Left kidney (tissue), 8 donors: ENCODE measurements at places on chromosomes 6 and 20. TPM values are rescaled to one million over a fixed set of nuclear protein-coding genes. Genes with fewer than 3 reads are reported as not detected.
A peak's percentile ranks its signal among the peaks of the same experiment; 100 is the strongest.

The IL17F gene
- polyA plus RNA-seq: 0.40 TPM

The TRIM10 gene
- polyA plus RNA-seq: 0.27 TPM

The PRIM2 gene
- 23.0 TPM for polyA plus RNA-seq

The ESR1 gene
- 2.1 TPM for polyA plus RNA-seq

The ECT2L gene
- polyA plus RNA-seq: 0.55 TPM

The CYP21A2 gene
- 0.55 TPM for polyA plus RNA-seq

The SSTR4 gene
- not detected for polyA plus RNA-seq

The PRRT1 gene
- polyA plus RNA-seq: 2.7 TPM

The PPP1R14C gene
- 21.6 TPM for polyA plus RNA-seq

The PNPLA1 gene
- polyA plus RNA-seq: 2.5 TPM

The SYNDIG1 gene
- polyA plus RNA-seq: 6.5 TPM

The TCP11 gene
- 1.9 TPM for polyA plus RNA-seq

The PLN gene
- polyA plus RNA-seq: 4.8 TPM

The PSMF1 gene
- 111 TPM for polyA plus RNA-seq

The TIAM2 gene
- polyA plus RNA-seq: 24.0 TPM

The ADGB gene
- polyA plus RNA-seq: 0.62 TPM

The CCN5 gene
- 0.28 TPM for polyA plus RNA-seq

The GJA10 gene
- not detected for polyA plus RNA-seq

The HTR1E gene
- 0.55 TPM for polyA plus RNA-seq

The MAFB gene
- polyA plus RNA-seq: 97.5 TPM

DNA sequence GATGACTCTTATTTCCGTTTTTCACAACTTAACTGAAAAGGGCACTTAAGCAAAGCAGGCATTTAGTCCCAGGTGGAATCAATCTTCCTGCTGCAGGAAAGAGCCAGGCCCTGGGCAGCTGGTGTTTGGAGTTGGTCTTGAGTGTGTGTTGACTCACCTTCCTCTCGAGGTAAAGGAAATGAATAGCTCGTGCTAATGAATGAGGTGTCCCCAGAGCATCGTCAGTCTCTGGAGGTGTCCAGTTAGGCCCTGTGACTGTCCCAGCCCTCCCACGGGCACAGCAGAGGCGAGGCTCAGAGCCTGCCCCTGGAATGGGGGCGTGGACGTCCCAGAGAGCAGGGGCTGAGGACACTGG, 277.7 kb downstream of the NRN1 start:
- DNase-seq: no peak

- DNase-seq: no peak
Observed at GRCh38 chr6:135673501-135674309, 176.2 kb upstream of the AHI1 start.

DNA sequence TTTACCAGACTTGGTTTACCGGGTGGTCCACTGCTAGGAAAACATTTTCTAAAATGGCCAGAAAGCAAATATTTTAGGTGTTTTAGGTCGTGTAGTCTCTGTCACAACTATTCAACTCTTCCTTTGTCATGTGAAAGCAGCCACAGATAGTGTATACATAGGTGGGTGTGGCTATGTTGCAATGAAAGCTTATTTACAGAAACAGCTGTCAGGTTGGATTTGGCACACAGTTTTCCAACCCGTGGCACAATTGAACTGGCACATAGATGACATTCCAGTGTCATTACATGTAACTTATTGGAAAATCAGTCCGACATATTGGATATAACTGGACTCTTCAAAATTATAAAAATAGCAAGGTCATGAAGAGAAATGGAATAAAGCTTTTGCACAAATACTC, 68.9 kb upstream of the KCNQ5 start:
- no peak for DNase-seq

- DNase-seq: no peak
Observed at GRCh38 chr6:115618256-115618655, 442.4 kb downstream of the FRK start.

- peak; percentile 30 for DNase-seq
Observed at GRCh38 chr20:44083220-44083933, 103.6 kb downstream of the JPH2 start.

DNA sequence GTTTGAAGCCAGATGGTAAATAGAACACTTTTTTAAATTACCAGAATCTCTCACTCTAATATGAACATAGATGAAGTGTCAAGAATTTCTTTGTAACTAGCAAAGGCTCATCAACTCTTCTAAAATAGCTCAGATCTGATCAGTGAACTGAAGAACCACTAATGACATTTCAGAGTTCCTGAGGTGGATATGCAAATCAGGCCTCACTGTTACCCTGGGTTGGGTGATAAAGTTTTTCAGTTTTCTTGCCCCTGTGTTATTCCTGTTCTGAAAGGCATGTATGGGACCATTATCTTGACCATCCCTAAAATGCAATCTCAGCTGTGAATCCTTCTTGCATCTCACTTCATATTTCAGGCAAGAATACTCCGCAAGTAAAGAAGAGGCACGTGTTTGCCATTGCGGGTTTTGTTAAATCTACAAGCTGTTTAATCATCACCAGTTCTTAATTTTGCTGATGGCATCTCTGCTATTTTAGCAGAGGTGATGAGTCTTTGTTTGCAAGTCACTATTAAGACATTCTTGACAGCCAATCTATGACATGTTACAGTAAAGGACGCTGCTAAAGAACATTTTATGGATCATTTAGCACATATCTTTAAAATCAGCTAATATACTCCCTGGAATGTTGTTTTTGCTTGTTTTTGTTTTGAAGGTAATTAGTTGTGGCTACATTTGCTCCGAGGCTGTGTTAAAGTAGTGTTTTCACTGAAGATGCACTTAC, 47.9 kb downstream of the KHDC1L start:
- no peak for DNase-seq

DNA sequence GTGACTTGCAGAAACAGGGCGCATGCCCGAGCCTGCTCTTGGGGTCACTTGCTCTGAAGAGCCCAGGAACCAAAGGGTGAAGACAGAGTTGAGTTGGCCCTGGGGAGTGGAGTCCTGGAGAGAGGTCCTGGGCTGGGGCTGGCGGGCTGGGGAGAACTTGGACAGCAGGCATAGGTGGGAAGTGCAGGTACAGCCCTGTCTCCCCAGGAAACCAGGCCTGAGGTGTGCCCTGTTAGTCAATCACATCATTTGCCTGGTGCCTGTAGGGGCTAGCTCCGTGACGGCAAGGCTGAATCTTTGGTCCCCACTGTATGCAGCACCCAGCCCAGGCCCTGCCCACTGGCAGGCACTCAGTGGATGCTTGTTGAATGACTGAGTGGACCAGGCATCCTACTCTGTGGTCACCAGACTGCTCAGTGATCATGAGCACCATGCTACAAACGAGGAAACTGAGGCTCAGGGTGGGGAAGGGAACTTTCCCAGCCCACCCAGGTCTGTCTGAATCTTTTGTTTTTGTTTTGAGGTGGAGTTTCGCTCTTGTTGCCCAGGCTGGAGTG, 15.6 kb upstream of the NOL4L start:
- DNase-seq: no peak

DNA sequence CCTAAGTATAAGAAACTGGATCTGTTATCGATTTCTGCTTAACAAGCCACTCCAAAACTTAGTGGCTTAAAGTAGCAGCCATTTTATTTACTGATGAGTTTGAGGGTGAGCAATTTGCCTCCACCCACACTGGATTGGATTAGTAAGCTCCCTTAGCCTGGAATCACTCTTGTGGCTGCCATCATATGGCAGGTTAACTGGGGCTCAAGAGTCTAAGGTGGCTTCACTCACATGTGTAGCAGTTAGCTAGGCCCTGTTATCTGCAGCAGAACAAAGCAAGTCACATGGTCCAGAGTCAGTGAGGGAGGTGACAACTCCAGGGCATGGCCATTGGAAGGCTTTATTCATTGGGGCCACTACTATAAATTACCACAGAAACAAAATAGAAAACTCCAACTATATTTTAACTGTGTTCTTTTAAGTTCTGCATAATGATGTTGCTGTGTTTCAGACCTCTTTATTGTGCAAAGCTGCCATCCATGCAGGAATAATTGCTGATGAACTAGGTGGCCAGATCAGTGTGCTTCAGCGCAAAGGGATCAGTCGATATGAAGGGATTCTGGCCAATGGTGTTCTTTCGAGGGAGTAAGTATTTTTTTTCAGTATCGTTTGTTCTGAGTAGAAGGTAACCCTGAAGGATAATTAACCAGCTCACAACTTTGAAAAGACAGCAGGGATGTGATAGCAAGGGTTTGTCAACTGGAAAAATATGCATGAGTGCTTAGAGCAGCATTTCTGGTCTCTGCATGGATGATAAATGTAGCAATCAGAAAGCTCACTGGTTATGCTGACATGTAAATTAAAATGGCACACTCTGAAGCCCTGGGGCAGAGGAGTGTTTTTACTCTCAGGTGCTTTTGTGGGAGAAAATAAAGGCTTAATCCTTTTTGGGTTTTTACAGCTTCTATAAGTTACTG, 49.6 kb downstream of the DCBLD1 start:
- DNase-seq: no peak

GRCh38 chr6:38507173-38507572, 132.6 kb downstream of the BTBD9 start:
- no peak for DNase-seq

- DNase-seq: no peak
Observed at GRCh38 chr6:116876635-116877611, at the start of gene RFX6. RFX6 (plus strand) TSS chr6:116877242; CDS start chr6:116877276, 34 bp downstream.

DNA sequence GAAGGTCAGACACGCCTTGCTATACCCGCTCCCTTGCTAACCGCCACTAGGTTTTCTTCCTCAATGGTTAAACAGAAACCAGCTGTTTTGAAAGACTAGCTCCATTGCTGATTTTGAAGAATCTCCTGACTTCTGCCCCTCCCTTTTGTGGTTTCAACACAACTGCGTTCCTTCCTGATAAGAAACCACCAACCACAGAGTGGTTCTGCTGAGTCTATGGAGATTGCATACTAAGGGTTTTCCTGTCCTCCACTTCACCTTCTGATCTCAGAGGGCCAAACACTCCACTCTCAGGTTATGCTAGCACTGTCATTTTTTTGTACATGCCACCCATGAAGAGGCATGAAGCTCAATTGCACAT, 207.9 kb downstream of the MYLK4 start:
- no peak for DNase-seq

DNA sequence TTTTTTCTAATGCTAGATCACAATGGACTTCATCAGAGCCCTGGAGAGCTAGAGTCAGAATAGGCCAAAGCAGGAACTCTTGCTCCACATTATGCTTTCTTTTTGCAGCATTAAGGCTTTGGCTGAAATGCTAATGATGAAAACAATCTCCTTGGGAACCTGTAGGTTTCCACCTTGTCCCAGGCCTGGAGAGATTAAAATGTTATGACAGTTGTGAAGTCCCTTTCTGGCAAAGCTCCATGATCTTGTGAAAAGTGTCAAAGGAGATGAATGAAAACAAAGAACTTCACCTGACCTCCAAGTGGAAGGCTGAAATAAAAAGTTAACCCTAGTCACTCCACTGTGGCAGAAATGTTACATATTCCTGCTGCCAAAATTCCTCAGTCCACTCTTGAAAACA, 64.0 kb upstream of the LRRC1 start:
- DNase-seq: no peak

GRCh38 chr20:48630342-48631075, 197.3 kb downstream of the PREX1 start:
- DNase-seq: no peak

GRCh38 chr20:39778847-39779604, 816.9 kb downstream of the DHX35 start:
- DNase-seq: no peak

GRCh38 chr20:43450841-43451799, 6.6 kb upstream of the SRSF6 start:
- DNase-seq: no peak

GRCh38 chr20:20759132-20759531, 46.7 kb upstream of the RALGAPA2 start:
- DNase-seq: no peak

- peak; percentile 50 for DNase-seq
Observed at GRCh38 chr20:23161968-23162696, 76.0 kb upstream of the CD93 start.

- no peak for DNase-seq
Observed at GRCh38 chr6:116366740-116367275, 3.9 kb upstream of the DSE start.

GRCh38 chr6:3102875-3103274, 15.6 kb upstream of the BPHL start:
- DNase-seq: no peak

DNA sequence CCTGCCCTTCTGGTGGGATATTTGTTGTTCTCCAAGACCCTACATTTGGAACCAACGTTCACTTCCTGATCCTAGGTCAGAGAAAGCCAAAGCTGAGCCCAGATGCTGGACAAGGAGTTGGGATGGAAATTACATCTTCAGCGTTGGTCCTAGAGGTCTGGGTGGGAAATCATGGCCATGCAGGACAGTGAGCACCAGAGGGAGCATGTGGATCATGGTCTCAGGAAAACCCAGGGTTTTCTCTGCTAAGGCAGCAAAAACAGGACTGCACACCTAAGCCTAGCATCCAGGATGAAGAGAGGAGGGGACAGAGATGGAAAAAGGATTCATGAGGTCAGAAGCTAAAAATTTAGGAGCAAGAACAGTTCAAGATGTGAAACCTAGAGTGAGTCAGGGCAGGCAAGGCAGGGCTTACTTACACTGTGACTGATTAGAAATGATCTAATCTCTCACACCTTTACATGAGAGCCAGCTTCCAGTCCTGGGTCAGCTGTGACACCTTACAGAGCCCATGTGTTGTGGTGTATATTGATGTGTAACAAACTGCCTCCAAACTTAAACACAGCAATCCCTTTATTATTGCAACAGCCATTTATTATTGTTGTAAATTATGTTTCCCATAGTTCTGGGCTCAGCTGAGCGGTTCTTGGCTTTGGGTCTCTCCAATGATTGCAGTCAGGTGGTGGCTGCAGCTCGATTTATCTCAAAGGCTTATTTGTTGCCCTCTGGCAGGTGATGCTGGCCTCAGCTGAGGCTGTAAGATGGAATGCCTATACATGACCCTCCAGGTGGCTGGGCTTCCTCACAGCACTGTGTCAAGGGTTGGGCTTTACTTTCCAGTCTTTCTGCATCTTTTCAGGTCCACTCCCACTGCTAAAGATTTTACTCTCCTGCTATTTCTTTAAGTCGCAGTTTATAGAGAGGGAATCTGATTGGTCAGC, 6.5 kb downstream of the C20orf202 start:
- no peak for DNase-seq

DNA sequence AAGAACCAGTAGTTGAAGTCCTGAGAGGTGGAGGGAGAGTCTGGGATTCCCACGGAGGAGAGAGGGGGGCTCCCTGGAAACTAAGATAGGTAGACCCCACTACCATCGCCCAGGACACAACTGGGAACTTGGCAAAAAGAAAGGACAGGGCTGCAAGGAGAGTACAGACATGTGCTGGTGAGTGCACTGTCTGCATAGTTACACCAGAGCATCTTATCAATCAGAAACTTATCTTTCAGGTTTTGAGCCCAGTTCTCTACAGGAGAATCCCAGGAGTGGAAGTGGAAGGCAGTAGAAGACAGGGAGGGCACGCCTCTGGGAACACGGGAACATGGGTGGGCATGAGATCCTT, 12.2 kb downstream of the NFKBIL1 start:
- DNase-seq: no peak

- DNase-seq: no peak
Observed at GRCh38 chr6:24721461-24722215, 2.7 kb upstream of the C6orf62 start.

DNA sequence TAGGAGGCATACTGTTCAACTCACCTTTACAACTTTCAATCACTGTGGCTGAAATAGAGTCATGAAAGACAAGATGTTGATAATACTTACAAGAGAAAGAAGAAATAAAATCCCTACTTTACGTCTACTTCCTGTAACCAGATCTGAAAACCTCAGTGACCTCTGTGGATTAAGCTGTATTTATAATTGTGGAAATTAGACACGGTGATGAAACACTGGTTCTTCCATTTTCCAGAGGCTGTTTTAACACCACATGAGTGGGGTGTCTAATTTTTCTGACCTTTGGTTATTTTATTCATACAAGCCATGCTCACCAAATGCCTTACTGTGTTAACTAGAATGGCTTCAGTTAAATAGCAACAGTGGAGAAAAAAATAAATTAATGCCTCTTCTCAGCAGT, 58.5 kb upstream of the HIVEP1 start:
- DNase-seq: no peak
